HS-27A (cell line): ENCODE measurements at places on chromosomes 16 and 17.

DNA sequence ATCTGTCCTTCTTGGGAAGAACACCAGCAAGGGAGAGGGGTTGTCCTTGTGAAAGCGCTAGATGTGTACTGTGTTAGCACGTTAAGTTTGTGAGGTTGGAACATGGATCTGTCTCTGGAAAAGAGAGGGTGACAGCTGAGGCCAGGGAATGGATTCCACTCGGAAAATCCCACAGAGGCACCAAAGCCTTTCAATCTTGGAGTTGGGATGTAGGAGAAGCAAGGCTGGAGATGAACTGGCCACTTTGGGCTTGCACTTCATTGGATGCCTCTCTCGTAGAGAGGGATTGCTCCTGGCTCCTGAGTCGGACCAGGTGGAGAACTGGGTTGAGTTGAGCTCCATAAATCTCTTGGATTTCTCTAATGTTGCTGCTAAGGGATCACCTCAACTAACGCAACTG lies 67.2 kb downstream of the CCDC182 start:
- DNase-seq: no peak

- no peak for DNase-seq
Observed at GRCh38 chr17:47730681-47731080, 2.4 kb upstream of the TBX21 start.

GRCh38 chr17:48068491-48068961 lies 20.4 kb downstream of the NFE2L1 start:
- DNase-seq: no peak

- no peak for DNase-seq
Observed at GRCh38 chr16:28062261-28062846, 1.2 kb downstream of the GSG1L start.

- no peak for DNase-seq
Observed at GRCh38 chr17:1045456-1045855, 48.5 kb downstream of the TIMM22 start.

DNA sequence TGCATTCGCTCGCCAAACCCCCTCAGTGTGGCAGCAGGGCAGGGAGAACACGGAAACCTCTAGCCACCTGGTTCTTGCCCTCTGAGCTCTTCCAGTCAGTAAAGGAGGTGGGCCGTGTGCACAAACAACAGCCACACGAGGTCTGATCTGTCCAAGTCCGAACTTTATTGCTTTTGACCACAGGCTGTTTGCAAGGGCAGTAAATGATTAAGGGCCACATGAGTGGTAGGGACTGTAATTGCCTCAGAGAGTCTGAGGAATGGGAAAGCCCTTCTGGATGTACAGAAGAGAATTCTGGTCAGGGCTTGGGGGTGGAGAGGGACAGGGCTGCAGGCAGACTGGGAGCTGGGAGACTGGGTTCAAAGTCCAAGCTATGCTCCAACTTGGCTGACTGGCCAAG lies 75.7 kb upstream of the LHX1 start:
- no peak for DNase-seq

DNA sequence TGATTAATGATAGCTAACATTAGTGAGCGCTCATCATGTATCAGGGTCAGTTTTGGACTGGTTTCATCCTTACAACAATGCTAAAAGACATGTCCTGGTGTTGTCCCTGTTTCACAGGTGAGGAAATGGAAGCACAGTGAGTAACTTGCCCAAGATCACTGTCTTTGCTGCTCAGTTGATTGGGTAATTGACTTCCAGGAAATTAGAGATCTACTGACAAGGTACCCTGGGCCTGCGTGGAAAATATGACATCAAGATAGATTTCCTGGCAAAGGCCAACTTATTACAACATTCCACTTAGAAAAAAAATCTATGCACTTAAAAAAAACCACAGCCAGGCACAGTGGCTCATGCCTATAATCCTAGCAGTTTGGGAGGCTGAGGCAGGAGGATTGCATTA lies 96.3 kb downstream of the CYLD start:
- DNase-seq: no peak

DNA sequence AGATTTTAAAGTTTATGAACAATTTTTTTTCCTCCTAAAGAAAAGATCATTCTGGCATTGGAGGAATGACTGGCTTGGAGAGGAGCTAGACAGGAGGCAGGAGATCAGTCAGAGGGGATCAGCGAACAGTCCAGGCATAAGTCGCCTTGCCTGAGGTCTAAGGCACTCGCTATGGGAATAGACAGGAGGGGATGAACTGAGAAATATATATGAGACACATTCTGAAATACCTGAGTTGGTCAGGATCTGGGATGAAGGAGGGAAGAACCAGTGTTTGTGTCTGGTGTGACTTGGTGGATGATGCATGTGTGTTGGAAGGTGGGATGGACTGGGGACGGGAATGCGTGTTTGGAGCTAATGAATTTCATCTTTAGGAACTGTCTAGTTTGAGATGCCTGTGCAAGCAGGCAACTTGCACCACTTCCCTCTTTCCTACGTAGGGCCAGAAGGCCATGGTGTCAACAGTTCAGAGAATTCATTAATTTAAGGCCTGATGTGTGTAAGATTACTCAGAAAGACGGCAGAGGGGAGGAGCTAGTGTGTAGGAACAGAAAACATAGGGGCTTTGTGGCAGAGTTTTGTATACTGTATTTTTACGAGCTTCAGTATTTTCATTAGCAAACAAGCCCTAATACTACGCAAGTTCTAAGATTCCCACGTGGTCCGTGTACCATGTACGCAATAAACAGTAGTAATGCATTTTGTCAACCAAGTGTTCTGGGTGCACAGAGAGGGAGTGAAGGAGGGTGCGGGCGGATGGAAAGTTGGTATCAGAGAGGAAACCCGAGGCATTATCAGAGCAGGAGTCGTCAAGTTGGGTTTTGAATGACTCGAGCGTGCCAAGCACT lies 825 bp downstream of the HEATR6 start:
- no peak for DNase-seq

GRCh38 chr17:48162946-48163506 lies 55.5 kb downstream of the SNX11 start:
- no peak for DNase-seq

- DNase-seq: no peak
Observed at GRCh38 chr17:2936771-2937321, 126.6 kb downstream of the OR1D5 start.

DNA sequence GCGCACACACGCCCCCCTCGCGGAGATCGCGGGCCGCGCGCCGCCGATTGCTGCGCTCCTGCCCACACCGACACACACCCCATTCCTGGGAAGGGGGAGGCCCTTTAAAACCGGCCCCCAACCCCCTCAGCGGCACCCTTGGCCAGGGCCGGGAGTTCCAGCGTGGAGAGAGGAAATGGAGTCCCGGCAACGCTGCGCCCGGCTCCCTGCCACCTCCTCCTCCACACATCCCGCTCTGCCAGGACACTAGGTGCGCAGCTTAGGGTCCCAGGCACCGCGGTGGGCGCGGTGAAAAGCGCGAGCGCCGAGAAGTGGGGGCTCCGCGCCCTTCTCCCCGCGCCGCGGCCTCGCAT lies 397 bp downstream of the CDC42EP4 start:
- DNase-seq: no peak

DNA sequence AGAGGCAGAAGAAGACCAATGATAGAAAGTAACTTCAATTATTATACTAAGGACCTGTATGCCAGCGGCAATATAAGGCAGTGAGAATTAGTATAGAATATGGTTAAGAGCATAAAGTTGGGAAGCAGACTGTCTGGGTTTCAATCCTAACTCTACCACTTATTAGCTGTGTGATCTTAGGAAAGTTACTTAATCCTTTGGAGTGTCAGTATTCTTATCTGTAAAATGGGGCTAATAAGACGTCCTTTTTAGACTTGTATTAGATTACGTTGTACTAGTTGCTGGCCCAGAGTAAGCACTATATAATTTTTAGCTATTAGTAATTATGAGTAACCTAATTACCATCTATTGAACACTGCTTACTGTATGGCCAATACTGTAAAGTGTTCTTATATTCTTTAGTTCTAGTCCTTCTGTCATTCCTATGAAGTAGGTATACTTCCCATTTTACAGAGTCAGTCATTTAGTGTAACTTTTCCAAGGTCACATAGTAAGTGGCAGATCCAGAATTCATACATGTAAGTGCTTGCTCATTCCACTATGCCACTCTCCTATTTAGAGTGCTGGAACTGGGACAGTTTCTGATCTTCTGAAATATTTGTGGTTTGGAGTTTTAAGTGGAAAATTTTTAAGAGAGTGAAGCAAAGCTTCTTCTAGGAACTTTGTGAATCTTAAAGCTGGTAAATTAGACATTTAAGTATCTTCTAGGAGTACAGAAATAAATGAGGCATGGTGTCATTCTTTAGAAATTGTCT lies 22.5 kb downstream of the HEATR9 start:
- DNase-seq: no peak

- no peak for DNase-seq
Observed at GRCh38 chr17:56801459-56802178, 32.1 kb downstream of the C17orf67 start.

DNA sequence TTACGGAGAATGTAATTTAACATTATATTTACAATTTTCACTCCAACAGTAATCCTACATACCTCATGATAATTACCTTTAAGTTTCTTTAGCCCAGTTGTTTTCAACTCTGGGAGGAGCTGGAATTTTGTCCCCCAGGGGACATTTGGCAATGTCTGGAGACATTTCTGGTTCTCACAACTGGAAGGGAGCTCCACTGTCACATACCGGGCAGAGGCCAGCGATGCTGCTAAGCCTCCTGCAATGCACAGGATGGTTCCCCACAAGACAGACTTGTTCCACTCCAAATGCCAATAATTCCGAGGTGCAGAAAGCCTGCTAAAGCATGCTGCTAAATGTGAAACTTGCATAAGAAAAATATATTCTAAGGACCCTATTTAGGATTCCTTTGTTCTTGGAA lies 251.1 kb upstream of the IRX5 start:
- no peak for DNase-seq

DNA sequence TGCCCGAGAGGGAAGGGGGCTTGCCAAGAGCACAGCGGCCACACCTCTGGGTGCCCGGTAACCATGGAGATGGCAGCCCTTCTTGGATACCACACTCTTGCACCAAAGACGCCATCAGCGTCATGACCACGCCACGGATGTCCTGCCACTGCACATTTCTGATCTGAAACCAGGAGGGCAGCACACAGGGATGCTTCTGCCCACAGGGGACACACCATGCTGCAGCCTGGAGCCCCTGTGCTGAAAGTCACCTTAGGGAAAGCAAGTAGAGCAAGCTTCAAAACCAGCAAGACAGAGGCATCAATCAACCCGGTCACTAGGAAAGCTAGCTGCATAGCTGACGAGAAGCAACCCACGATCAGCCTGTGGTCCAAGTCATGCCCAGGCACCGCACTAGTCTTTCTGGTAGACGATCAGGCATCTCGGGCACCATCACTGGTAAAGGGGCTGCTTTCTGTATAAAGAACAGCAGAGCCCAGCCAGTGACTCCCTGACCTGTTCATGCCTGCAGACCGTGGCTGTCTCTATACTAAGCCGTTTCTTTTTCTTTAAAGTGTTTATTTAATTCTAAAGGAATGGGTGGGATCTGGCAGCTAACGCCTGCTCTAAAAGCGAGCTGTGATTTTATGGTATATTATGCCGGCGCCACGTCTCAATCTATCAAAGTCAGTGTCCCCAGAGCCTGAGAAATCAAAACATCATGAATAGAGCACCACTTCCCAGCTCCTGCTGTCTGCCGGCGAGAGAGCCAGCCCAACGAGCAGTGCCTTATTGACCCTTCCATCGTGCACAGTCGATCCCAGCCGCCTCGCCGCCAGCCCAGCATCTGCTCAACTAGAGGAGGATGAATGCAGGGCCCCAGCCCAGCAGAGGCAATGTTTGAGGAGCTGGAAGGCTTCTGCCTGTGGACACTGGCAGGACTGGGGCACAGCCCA lies 244.7 kb downstream of the RBFOX3 start:
- no peak for DNase-seq

DNA sequence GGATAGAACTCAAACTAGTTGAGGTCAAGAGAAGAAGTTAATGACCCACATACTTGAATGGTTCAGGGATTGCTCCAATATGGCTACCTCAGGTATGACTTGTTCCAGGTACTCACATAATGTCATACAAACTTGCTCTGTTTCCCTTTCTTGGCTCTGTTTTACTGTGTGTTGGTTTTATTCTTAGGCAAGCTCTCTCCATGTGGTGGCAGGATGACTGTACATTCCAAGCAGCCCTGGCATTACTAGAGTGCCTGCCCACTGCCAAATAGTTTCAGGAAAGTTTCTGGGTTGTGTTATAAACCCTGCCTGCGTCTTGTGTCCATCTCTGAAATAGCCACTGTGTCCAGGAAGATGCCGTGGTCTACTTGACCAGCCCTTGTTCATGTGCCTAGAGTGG lies 476.8 kb downstream of the SHISA9 start:
- peak; percentile 39 for DNase-seq

DNA sequence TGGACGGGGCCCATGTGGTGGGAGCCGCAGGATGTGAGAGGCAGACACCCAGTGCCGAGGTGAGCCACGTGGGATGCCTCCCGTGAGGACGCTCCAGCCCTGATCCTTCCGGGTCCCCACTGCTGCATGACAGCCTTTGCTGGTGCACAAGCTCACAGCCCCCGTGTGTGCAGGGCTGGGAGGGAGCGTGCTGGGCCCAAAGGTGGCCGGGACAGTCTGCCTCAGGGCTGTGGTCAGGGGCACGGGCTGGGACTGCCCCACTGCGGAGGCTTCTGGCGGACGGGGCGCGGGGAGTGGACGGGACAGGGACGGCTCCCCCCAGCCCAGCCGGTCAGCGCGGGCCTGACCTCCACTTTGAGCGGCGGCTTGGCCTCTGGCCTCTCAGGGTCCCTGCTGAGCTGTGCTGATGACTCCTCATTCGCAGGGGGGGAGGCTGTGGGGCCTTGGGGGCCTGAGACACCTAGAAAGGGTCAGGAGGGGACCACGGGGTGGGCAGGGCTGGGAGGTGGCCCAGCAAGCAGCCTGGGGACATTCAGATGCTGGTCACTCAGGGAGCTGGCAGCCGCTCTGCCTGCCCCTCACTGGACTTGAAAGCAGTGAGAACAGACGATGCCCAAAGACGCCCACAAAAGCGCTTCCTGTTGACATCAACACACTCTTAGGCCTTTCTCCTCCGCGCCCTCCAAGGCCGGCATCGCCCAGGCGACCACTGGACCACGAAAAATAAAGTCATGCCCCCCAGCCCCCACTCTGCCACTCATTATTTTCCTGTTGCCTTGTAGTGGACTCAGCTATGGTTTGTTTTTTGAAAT lies 9.3 kb upstream of the METRNL start:
- DNase-seq: no peak

DNA sequence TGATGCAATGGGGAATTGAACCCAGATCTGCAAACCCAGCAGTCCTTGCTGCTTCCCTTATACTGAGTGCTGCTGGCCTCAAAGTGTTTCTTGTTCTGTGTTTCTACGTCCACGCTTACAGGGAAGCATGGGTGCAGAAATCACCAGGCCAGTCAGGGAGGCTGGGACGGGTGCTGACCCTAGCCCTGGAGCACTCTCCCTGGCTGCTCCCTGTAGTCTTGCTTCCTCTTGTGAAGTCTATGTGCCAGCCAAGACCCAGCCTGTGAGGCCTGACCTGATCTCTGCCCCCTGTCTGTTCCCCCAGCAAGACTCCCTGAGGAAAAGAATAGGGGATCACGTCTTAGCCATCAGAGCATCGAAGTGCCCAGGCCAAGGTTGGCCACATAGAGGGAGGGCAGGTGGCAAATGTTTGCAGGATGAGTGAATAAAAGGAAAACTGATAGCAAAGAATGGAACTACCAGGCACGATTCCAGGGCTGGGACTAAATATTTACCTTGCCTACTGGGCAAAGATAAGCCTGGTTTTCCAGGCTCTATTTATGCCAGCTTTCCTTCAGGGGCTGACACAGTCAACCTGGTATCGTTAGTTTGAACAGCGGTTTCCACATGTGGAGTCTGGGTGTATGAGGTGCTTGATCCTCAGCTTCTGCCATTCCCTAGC lies 41.2 kb upstream of the RHOT1 start:
- no peak for DNase-seq

GRCh38 chr16:3829631-3830536 lies 50.6 kb downstream of the CREBBP start:
- no peak for DNase-seq
